ENCODE measurements at places on chromosomes 4 and X.

- no peak for DNase-seq
Measured at GRCh38 chr4:76772498-76773106, 125.3 kb downstream of the SOWAHB start.

DNA sequence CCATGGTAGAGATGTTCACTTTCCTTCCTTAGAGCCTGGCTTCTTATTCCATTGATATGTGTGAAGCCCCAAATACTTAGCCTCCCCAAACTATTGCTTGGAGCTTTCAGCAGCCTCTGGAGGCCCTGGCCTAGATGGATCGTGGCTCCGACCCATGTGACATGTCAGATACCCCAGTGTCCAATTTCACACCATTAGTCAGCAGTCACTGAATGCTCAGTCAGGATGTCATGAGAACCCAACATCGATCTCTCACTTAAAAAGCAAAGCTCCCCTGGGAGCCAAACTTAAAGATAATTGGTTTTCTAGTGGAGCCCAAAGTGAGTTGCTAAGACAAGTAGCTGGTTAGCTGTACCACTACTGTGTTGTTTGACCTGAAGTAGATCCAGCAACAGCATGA lies 41.6 kb upstream of the IGSF1 start:
- no peak for DNase-seq

- DNase-seq = no peak
Measured at GRCh38 chr4:6990661-6991060, 52.5 kb upstream of the TADA2B start.

DNA sequence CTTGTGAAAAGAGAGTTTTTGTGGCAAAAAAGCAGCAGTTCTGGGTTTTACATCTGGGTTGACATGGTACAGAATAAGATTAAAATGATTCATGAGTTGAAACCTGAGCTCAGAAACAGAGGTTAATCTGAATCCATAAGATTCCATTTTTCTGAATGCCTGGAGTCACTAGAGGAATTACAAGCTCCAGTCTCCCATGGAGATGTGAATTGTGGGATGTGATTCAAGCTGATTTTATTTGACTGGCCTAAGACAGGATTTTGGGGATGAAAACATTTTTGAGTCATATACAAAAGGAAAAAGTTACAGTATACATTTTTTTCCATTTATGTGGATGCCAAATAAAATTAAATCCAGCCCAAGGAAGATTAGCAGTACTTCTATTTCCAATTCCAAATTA lies 161.1 kb downstream of the RBM46 start:
- DNase-seq = no peak

GRCh38 chr4:54548831-54549460 lies 108.8 kb upstream of the KIT start:
- DNase-seq = no peak

DNA sequence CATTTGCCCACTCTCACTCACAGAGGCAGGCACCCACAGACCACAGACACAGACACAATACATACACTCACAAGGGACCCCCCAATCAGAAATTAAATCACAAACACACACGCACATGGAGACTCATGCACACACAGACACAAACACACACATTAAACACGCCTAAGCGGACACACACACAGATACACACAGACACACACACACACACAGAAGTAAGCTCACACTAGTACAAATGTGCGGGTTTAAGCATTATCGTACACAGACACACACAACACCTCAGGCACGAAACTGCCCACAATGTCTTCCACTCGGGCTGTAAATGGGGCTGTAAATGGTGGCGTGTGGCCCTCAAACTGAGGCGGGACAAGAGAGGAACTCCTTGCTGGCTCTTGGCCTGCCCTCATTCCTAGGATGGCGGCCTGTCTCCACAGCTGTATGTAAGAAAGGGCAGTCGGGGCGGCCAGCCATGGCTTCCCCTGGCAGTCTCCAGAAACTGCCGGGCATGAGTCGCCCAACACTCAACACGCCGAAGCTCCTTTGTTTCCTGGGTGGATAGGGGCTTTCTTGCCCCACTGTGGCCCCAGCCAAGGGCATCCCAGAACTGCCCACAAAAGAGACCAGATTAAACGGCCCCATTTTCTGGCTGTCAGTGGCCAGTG lies 53.9 kb downstream of the NBDY start:
- DNase-seq = no peak

DNA sequence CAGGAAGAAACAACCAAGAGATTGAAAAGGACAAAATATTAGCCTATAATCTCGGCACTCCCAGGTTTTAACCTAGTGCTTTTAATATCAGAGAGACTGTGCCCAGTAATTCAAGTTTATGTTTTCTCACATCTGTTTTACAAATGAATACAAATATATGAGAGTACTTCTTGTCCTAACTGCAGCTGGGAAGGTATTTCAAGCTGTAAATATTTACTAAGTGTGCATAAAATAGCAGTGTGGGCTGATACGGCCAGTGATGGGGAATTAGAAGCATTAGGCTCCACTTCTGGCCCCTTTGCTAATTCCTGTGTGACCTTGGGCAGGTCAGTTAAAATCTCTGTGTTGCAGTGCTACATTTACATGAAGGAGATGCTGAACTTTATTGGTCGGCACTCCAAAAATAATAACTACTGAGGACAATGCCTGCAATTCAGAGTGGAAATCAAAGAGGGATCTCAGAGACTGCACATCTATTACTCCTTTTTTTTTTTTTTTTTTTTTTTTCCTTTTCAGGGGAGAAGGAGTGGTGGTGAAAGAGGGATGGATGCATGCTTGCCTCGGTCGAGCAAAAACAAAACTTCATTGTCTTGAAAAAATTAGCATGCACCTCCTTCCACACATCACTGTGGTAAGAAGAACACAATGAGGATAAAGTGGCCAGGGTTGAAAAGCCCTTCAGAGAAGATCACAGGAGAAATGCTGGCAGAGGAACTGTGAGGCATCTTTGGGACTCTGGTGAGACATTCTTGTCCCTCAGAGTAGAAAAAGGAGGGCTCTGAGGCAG lies 44.6 kb upstream of the LNX1 start:
- DNase-seq = no peak

DNA sequence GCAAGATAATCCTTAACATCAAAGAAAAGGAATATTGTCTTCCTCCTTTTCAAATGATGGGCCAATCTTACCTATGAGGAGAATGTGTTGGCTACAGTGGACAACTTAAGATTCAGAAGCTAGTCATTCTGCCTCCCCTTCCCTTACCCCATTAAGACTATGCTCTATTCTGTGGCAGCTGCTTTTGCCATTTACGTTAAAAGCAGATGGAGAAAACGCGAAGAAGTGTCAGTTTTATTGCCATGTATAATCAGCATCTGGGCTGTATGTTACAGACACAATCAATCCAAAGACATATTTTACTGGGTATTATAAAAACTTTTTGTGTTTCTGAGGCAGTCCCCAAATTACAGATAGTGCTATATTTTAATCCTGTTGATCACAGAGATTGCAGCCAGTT lies 196.1 kb upstream of the PACRGL start:
- DNase-seq = no peak

DNA sequence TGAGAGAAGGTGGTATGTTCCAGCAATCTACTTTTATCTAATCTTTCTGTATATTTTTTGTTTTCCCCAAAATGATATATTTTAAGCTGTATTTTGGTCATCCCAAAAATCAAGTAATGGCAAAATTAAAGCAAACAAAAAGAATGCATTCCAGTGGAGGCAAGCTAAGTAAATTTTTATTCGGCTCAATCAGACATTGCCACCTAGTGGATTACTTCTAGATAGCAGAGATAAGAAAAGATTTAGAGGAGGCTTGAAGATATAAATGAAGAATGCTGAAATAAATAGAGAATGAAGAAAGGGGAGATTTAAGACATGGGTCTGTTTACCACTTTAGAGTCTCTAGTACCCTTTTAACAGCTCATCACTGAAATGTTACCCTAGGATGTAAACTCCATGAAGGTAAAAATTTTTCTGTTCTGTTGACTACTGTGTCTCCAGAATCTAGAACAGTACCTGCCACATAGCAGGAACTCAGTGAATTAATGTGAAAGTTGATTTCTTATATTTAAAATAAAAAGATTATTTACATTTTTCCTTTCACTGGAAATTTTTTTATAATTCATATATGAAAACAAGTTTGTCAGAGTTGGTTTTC lies 110.9 kb upstream of the ANK2 start:
- no peak for DNase-seq

GRCh38 chr4:21451032-21451431 lies 497.5 kb downstream of the KCNIP4 start:
- no peak for DNase-seq

- no peak for DNase-seq
Measured at GRCh38 chrX:46209037-46209436, 336.2 kb downstream of the ZNF674 start.

GRCh38 chrX:8548446-8548845 lies 83.8 kb downstream of the VCX3B start:
- DNase-seq = no peak

GRCh38 chrX:2732076-2732475 lies 19.8 kb upstream of the XG start:
- DNase-seq = no peak

- DNase-seq = no peak
Measured at GRCh38 chr4:54675721-54676461, 18.1 kb downstream of the KIT start.
